ENCODE measurements at places on chromosomes 13 and 19. TPM values are rescaled to one million over a fixed set of nuclear protein-coding genes. Genes with fewer than 3 reads are reported as not detected.

ZIK1 gene
- total RNA-seq = 1.8 TPM

ZFP82 gene
- 1.4 TPM for total RNA-seq

CCL25 gene
- not detected for total RNA-seq

CD209 gene
- total RNA-seq = not detected

CPT1C gene
- total RNA-seq = 35.7 TPM
